ENCODE measurements at places on chromosomes 4 and X.

DNA sequence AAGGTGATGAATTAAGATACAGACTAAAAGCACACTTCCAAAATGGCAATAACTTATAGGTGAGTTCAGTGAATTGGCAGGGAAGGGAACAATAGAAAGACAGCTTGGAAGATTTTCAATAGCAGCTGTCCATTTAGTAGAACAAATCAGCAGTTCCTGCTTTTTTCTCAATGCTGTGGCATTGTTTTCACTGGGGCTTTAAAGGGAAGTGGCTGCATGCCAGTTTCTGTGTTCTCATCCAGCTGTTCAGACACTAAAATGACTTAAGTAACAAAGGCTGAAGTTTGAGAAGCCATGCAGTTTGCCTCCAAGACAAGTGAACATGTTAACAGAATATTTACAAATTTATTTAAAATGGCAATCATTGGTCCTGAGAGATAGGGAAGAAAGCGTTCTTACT lies 291.9 kb downstream of the FAM47A start:
- no peak for DNase-seq

GRCh38 chr4:94758700-94759399 lies 1.1 kb downstream of the BMPR1B start:
- DNase-seq: no peak

- no peak for DNase-seq
Measured at GRCh38 chr4:88005076-88005475, 2.4 kb upstream of the PKD2 start.

- DNase-seq: no peak
Measured at GRCh38 chrX:10175319-10175871, 18.6 kb downstream of the CLCN4 start.

DNA sequence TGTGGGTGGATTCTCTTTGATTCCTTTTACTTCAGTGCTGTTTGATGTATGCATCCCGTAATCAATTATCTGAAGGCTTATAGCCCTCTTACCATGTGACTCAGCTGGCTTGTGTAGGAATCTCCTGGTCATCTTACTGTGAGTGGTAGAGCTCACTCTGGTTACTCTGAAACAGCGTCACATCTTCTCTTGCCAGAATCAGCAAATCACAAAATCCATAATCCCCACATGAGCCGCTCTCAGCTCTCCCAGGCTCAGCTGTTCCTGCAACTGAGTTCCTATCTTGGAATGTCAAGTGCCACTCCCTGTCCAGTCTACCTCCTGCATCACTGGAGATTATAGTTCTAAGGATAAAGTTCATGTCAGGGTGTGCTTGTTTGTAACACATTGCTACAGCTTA lies 278.0 kb downstream of the FBXO8 start:
- no peak for DNase-seq

DNA sequence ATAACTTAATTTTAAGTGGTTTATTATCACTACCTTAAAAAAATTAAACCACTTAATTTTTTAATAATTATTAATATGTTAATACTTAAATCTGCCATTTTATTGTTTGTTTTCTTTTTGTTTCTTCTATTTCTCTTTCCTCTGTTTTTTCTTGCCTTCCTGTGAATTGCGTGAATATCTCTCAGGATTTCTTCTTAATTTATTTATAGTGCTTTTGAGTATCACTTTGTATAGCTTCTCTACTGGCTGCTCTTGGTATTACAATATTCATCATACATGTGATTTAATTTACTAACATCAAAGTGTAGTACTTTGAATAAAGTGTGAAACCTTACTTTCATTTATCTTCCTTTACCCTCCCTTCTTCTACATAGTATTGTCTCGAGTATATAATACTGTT lies 349.5 kb upstream of the CPXCR1 start:
- no peak for DNase-seq

DNA sequence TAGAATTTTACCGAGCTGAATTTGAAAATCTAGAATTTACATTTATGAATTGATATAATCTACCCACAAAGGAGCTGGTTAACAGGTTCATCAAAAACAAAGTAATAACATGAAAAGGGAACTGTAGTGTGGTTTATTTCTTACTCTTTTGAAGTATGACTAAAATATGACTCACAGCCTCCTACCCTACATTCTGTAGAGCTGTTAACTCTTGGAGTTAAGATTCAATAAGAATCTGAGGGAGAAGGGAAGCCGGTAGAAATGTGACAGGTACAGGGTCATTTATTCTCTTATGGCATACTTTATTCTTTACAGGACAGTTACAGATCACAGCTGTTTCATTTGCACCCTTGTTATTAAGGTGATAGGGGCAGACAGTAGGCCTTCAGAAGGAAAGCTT lies 132.2 kb upstream of the FAM47B start:
- no peak for DNase-seq

DNA sequence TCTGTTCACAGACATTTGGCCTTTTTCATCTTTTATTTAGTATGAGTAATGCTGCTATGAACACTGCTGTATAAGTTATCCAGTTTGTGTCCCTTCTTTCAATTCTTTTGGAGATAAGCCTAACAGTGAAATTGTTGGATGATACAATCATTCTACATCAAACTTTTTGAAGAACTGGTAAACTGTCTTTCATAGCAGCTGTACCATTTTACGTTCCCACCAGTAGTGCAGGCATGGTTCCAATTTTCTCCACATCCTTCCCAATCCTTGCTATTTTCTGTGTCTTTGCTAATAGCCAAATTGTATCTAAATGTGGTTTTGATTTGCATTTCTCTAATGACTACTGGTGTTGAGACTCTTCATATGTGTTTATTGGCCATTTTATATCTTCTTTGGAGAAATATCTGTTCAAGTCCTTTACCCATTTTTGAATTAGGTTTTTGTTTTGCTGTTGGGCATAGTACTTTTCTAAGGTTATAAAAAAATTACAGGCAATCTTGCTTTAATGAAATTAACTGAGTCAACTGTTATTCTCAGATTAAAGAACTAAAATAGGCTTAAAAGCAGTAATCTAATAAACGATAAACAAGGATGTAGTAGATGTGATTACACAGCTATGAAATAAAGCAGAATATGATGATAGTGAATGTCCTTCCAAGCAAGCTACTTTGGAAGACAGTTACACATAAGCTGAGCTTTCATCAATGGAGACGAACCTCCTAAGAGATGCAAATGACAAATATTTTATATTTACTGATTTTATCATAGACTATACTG lies 57.2 kb downstream of the FBXW7 start:
- no peak for DNase-seq

DNA sequence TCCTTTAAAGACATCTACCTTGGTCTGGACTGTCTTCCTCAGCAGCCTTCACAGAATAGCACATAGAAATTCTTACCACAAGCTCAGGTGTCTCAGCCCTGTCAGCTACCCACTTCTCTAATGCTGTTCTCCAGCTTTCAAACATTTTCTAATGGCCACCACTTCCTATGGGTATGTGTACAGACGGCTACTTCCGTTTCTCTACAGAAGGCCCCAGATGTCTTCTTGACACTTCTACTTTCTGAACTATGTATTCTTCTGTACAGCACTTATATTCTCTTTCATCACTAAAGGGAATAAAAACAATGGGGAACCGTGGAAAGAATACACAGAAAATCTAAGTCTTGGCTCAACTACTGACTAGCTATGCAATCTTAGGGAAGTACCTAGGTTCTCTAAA lies 13.3 kb downstream of the OPHN1 start:
- no peak for DNase-seq

GRCh38 chr4:174216799-174217272 lies 66.6 kb downstream of the FBXO8 start:
- DNase-seq: no peak

Measured in activated CD4-positive, alpha-beta T cell treated with anti-CD3 and anti-CD28 coated beads, Interleukin-2, amount 50 U/mL, for 4 hours (primary cell).